ENCODE measurements at places on chromosomes 16 and 17.

DNA sequence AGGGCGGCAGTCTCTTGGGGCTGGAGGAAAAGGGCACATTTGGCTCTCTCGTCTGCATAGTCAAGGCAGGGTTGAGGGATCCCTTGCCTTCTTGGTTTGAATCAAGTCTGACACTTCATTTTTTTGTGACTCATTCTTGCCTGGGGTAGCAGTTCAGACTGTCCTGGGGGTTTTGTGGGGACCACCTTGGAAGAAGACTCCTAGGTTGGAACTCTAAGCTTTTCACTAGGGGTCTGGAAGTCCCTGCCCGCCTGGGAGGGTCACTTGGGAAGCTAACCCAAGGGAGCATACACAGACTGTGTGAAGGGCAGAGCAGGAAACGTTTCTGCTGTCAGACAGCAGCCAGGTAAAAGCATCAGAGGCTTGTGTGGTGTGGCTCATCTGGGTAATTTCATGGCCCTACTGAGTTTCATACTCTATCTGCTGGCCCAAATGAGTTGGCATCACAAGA, 11.3 kb downstream of the YPEL2 start:
- DNase-seq, result peak; percentile 3

DNA sequence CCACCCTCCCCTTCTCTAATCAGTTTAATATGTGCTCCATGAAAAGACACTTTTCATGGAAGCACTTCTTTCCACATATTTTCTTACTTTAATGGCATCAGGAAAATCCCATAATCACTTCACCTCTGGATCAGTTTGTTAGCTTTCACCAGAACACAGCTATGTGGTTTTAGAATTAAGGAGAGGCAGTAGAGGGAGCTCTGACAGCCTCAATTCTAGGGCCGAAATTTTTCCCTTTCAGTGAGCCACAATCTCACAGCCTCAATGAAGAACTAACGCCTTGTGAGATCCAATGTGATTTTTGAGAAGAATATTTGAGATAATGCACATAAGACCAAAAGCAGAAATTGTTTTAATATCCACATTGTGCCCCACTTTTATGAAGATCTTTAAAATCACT, 1494.0 kb upstream of the CDH8 start:
- peak; percentile 3 for DNase-seq

DNA sequence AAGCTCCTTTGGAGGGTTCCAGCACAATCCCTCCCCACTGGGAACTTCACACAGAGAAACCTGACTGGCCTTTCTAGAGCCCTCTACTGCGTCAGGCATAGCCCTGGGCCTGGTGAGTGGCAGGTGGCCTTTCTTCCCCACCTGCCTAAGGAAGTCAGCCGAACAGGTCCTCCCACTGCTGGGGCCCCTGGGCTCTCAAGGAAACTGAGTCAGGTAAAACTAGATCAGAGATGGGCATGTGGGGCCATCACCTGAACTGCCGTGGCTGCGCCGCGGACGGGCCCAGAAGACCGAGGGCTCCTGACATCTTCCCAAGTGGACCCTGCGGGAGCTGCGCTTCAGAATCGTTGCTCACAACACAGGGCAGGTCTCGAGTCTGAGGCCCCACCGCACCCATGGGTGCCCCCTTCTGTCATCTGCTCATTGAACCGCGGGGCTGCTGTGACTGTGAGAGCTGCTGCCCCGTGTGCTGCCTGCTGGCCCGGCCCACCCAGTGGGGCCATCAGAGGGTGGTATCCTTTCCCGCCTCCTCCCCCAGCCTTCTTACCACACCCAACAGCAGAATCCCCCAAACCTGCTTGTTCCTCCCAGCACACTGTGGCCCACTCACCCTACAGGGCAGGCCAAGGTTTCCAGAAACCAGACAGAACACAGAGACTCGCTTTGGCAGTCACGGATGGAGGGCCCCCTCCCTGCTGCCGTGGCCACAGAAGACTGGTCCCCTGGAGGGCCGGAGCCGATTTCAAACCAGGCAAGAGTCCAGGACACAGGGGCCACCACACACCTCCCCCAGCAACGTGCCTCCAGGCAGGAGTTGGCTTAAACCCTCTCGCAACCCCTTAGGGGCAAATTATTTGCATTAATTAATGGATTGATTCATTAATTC, 81.1 kb downstream of the TBC1D16 start:
- no peak for DNase-seq

DNA sequence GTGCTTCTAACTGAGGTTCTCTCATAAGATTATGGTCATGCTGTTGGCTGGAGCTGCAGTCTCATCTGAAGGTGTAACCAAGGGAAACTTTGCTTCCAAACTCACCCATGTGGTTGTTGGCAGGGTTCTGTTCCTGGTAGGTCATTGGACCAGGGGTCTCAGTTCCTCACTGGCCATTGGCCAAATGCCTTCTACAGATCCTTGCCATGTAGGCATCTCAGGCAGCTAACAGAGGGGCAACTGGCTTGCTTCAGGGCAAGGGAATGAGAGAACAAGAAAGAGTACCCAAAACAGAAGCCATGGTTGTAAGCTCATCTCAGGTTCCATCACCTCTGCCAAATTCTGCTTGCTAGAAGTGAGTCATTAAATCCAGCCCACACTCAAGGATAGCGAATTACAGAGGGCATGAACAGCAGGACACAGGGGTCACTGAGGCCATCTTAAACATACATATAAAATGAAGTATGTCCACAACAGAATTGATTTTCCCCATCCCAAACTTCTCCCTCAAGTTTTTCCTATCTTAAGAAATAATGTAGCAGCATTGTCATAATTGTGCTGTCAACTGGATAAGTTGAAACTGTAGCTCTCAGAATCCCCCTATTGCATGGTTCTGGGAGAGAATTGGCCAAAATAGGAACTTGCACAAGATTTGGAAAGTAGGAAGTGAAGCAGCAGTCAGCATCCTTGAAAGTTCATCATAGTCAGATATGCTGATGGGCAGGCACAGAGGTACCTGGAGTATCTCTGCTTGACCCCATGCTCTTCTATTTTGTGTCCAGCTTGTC, 42.4 kb upstream of the CES5A start:
- no peak for DNase-seq

DNA sequence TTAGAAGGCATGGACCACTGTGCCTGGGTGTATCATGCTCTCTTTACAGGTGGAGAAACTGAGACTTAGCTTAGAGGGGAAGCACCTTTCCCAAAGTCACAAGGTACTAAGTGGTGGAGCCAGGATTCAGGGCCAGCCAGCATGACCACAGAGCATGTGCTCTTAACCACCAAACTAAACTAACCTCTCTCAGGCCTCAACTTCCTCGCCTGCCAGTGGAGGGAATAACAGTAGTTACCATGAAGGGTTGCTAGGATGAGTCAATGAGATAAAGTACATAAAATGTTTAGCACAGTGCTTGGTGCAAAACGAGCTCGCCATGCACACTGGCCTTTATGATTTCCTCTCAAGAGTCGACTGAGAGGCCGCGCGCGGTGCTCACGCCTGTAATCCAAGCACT, 6.4 kb upstream of the MYO1C start:
- DNase-seq, result no peak

DNA sequence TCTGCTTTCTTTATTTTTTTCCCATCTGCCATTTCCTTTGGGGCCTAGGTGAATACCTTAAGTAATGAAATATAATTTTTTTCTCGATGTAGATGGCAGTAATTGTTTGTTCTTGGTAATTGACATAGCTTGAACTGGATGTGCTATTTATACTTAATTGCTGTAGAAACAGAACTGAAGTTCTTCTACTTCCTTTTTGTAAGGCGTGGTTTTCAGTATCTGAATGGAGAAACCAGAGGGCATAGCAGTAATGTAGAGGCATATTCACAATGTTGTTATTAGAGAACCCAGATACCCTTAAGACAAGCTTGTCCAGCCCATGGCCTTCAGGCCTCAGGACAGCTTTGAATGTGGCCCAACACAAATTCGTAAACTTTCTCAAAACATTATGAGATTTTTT, 16.4 kb downstream of the ATP6V0A1 start:
- DNase-seq, result no peak

GRCh38 chr17:65533056-65533745, 28.2 kb downstream of the AXIN2 start:
- no peak for DNase-seq

Measured in globus pallidus (tissue), 1 donor.